ENCODE measurements at places on chromosomes 6 and 20. TPM values are rescaled to one million over a fixed set of nuclear protein-coding genes. Genes with fewer than 3 reads are reported as not detected.

Gene MATN4
- 0.09 TPM for total RNA-seq

Gene MMP24
- 0.06 TPM for total RNA-seq

Gene NR2E1
- not detected for total RNA-seq

Gene EFCAB8
- 0.38 TPM for total RNA-seq

Gene IMPG1
- total RNA-seq = not detected

DNA sequence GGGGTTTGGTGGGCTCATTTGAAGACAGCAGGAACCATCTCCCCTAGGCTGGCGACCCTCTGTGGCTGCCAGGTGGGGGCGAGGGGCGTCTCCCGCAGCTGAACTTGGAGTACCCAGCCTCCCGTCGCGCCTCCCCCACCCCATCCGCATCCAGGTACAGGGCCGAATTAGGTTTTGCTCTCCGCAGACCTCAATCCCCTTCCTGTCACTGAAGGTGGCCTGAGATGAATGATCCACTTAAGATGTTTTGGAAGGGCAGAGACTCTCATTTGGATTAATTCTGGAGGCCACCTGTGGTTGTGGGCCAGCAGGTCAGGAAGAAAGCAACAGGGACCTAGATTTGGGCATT, 493 bp downstream of the CD83 start:
- no peak for DNase-seq

- DNase-seq = no peak
Measured at GRCh38 chr6:21193790-21194475, 399.6 kb upstream of the SOX4 start.

GRCh38 chr6:31877125-31877650, 1.6 kb downstream of the SLC44A4 start:
- no peak for DNase-seq

GRCh38 chr6:38773338-38773737, 58.2 kb downstream of the DNAH8 start:
- no peak for DNase-seq
